ENCODE measurements at places on chromosomes 16 and 17.

DNA sequence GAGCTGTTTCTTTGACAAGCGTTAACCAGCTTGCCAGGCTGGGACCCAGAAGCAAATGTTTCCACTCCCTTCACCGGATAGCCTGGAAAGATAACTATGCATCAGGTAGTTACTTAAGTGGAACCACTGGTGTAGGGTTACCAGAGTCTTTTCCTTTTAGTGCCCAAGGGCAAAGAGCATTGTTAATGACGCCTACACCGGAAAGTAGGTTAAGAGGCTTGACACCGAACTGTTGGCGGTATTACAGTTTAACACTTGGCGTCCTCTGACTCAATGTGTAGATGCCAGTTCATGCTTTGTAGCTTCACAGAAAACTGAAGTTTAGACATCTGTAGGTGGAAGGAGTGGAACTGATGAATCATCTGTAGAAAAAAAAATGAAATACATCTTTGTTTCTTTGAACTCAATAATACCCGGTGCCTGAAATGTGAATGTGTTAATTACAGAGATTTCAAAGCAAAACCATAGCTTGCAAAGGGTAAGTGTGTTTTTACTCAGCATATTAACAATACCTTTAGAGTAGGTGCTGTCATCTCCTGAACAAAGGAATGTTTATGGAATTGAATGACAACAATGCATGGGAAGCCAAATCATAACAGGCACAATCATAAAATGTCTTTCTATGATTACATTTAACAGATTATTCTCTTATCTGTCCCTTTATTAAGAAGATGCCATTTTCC lies 426.7 kb upstream of the SALL1 start:
- DNase-seq: no peak

DNA sequence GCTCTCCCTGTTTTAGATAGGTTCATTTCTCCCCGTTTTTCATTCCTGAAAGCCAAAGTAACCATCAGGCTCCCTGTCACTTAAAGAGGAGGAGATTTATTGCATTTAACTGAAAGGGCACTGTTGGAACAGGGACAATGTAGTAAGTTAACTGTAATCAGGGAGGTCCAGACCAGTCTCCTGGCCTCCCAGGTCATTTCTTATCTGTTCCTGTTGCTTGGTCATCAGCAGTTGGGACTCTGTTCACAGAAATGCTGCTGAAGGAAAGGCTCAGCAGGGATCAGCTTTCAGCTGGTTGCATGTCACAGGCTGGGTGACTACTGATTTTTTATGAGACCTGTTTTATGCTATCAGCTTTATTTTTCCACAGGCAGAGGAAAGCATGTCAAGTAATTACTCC lies 622.6 kb upstream of the GOT2 start:
- DNase-seq: no peak

DNA sequence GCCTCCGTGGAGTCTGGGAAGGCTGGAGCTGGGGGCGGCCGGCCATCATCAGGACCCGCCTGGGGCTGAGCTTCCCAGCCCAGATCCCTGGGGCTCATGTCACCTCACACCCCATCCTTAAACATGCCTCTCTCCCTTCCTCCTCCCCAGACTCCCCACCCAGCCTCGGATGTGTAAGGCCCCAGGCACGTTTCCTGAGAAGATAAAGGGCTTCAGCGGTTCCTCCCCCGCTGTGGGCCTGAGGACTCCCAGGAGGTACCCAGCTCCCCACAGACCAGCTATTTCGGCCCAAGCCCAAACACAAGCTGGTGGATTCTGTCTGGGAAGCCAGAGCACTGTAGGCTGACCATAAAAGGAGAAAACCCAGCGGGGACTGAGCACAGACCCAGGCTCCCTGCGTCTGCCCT lies 49.2 kb downstream of the MYH11 start:
- DNase-seq: no peak

- peak; percentile 14 for DNase-seq
These were observed 2.3 kb upstream of the COL1A1 start for GRCh38 chr17:50203604-50204345.

DNA sequence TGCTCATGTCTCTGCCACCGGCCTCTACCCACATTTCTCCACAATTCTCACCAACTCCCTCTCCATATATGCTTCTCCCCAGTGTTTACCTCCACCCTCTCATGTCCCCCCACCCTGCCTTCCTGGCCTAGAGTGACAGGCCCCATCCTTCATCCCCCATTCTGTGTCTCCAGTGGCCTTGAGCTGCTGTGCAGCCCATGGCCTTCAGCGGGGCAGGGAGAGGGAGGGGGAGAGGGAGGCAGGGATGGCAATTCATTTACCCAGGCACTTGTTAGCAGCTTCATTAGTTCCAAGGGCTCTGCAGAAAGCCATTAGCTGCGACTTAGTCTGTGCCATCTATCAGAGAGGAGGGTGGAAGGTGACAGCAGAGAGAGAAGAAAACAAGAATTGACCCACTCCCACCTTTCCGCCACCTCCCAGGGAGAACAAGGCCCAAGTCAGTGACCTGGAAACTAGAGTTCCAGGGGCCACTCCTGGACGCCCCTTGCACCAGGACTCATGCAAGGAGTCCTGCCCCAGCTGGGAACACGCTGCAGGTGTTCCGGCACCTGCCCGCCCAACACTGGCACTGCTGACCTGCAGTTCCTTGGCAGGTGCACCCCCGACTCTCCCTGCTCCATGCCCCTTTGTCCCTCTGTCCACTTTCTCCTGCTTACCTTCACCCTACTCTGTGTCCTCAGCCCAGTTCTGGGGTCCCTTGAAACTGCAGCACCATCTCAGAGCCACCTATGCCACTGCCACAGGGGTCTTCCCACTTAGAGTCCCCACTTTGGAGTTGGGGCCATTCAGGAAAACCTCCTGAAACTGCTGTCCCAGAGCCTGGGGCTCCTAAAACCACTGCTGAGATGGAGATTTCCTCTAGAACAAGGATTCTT lies 23.5 kb upstream of the PYY start:
- no peak for DNase-seq

DNA sequence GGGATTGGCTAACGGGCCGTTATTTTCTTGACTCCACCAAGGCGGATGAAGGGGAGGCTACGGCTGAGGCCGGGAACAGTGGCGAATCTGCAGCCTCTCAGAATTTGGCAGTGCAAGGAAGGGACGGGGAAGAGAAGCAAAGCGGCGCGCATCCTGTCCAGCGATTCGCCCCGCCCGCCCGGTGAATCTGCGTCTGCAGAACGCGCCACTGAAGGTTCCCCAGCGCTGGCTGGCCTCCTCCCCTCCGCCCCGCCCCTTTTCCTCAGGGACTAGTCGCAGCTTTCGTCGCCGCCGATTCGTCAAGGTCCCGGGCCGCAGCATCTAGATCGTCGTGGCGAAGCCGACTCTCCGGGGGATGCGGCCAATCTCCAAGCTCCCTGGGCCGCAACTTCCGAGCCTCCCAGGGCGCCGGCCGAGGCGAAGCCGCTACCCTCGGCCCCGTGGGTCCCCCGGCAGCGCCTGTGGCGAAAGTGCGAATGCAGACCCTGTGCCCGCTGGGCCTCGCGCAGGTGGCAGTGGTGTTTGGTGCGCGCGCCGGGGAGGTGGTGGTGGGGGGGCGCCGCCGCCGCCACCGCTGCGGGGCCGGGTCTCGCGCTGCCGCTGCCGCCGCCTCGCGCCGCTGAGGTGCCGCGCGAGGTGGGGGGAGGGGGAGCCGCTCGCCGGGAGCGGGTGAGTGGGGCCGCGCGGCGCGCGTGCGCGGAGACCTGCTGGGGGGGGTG lies at the start of gene SETD1A:
SETD1A (plus strand) TSS at position 299 of the 719 bp plus-strand sequence. CDS start 978 bp downstream, outside the sequence.
- DNase-seq: peak; percentile 98

GRCh38 chr16:27228621-27229501 lies 25.5 kb downstream of the KDM8 start:
- no peak for DNase-seq

DNA sequence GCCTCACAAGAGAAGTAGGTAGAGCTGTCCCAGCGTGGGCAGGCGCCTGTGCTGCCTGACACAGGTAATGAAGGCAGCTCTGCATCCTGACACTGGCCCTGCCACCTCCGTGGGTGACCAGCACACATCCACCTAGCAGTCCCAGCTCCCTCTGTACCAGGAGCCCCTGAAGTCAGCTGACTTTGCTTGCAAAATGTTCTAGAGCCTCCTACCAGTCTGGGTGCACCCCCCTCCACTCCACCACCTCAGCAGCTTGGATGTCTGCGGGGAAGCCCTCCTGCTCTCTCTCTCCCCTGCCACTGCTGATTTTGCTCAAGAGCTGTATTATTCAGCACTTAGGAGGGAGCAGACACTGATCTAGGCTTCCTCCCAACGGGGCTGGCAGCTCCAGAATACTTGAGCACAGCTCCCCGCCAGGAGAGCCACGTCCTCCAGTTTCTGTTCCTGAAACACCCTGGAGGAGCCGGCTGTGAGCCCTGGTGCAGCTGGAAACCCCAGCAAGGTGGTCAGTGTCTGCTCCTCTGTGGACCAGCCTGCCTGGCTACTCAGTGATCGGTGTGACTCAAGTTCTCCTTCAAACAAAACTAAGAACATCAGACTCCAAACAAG lies 1.0 kb downstream of the RNF166 start:
- DNase-seq: peak; percentile 54

DNA sequence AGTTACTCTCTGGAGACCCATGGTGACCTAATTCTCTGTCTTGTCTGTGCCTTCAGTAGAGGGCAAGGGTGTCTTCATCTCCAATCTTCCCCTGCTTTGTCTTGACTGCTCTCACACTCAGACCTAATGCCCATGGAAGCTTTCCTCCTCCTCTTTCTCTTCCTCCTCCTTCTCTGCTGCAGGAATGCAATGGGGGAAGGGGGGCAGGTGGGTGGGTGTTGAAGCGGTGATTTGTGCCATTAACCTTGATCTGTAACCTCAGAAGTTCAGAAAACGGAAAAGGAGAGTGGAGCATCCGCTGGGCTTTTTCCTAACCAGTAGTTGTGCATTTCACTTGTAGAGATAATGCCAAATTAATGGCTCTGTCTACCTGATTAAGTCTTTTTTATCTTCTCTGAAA lies 172.3 kb upstream of the CDH11 start:
- no peak for DNase-seq

DNA sequence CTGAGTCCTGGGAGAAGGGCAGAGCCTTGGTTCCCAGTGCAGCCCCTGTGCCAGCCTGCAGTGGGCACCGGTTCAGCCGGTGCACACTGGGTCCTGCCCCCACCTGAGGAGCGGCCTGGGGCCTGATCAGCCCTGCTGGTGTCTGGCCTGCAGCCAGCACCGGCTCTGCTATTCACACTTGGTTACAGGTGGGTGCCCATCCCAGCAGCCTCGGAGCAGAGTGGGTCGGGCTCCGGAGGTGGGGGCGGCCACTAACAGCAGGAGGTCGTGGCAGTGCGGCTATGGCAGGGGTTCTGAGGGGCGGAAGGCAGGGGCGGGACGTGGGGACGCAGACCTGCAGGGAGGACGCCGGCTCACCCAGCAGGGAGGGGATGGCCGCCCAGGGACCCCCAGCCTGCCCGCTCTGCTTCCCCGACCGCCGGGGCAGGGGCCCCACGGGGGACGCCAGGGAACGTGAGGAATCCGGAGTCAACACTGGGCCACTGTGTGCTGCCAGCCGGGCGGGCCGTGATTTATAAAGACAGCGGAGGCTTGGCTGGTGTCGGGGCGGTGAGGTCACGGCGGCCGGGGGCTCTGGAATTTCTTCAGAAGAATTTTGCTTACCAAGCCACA lies 20.3 kb downstream of the METRNL start:
- no peak for DNase-seq

- no peak for DNase-seq
These were observed 313.5 kb downstream of the PHKB start for GRCh38 chr16:47774661-47775060.

DNA sequence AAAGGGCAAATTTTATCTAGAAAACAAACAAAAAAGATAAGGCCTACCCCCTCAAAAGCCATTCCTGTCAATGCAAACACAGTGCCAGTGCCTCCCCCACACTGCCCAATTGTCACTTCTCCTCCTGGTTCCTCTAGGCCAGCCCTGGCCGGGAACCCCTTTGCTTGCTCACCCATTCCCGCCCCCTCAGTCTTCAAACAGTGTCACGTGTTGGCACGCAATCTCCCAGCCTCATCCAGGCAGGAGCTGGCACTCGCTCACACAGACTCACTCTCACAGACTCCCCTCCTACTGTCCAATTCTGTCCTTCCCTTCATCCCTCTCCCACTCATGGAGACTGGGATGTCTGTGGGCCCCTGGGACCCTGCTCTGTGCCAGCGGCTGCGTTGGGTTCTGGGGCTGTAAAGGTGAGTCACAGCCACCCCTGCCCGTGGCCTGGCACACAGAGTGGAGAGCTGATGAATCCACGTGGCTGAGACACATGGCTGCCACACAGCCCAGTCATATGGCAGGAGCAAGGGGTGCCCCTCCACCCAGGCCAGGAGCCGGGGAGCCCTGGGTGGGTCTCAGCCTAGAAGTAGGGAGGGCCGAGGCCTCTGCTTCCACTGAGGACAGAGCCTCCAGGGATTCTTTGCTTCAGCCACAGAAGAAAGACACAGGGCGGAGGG lies 54.8 kb downstream of the VAC14 start:
- no peak for DNase-seq

DNA sequence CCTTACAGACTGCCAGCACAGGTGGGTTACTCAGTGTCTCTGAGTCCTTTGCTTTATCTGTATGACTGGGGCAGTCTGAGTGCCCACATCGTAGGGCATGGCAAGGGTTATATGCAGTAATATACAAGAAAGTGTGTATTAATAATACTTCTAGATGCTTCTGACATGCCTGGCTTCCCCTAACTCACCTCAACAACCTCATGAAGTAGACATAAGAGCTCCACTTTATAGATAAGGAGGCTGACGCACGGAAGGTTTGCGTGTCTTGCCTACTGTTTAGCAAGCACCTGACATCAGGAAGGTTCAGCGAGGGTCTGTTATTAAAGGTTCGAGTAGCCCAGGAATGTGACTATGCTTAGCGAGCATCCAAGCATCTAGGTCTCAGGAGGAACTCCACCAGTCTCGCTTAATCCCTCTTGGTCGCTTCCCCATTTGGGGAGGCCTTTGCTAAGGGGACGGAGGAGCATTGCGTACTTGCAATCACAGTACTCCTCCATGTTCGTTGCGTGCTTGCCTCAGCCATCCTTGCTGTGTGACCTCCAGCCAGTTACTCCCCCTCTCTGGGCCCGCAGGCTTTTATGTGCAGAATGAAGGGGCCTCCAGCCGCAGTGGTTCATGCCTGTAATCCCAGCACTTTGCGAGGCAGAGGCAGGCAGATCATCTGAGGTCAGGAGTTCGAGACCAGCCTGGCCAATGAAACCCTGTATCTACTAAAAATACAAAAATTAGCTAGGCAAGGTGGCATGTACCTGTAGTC lies 1.6 kb downstream of the KCNG4 start:
- DNase-seq: no peak

GRCh38 chr16:17205279-17206211 lies 265.2 kb downstream of the XYLT1 start:
- no peak for DNase-seq

- DNase-seq: no peak
These were observed 29.8 kb upstream of the IRF8 start for GRCh38 chr16:85869206-85869605.
